ENCODE measurements at places on chromosomes 7 and 10. TPM values are rescaled to one million over a fixed set of nuclear protein-coding genes. Genes with fewer than 3 reads are reported as not detected.

GDF10 gene
- total RNA-seq = 27.5 TPM

ABCB4 gene
- 3.1 TPM for total RNA-seq

SOSTDC1 gene
- not detected for total RNA-seq

DNA sequence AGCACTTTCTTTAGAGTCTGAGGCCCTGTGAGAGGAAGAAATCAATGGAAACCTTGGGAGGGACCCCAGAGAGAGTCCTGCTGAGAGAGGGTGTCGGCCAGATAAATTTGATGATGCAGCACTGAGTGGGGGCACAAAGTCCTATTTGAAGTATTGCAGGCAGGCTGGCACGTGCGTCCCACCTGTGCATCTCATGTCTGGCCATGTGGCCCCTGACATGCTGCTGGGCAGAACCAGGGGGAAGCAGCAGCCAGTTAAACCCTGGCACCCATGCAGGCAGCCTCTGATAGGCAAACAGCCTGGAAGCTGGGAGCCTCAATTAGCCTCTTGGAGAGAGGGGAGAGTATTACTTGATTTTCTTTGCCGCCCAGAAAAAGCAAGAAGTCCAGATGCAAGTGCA is 180.9 kb downstream of the PLXNA4 start:
- no peak for DNase-seq
